Stimulated activated CD4-positive, alpha-beta T cell treated with anti-CD3 and anti-CD28 coated beads, Interleukin-1b, Interleukin-23, amount 100 ng/mL, for 4 hours (primary cell): ENCODE measurements at places on chromosomes 11 and 22.

GRCh38 chr22:27270818-27271510, 530.6 kb downstream of the MN1 start:
- DNase-seq = no peak

DNA sequence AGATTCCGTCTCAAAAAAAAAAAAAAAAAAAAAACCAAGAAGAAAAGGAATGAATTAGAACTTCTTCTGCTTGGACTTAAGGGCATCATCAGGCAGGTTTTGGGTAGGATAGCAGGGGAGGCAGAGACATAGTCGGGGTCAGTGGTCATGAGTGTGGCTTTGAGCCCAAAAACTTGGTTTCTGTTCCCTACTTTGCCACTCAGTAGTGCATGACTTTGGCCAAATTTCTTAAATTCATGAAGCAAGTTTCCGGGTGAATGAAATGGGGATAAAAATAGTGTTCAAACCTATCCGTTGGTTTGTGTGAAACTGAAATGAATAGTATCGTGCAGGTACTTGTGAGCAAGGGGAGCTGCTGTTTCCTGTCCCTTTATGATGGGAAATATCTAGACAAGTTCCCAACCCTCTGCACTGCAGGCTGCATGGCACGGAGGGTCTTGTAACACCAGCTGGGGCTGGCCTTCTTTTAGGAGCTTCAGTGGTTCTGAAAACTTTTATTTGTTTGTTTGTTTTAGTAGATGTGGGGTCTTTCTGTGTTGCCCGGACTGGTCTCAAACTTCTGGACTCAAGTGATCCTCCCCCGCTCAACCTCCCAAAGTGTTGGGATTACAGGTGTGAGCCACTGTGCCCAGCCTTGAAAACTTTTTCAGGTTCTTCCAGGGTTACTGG, 18.4 kb downstream of the NEAT1 start:
- no peak for DNase-seq

- DNase-seq = no peak
Observed at GRCh38 chr11:67415501-67416304, at the start of gene CARNS1. CARNS1 (plus strand) TSS chr11:67415678; CDS start chr11:67416200, 522 bp downstream.

DNA sequence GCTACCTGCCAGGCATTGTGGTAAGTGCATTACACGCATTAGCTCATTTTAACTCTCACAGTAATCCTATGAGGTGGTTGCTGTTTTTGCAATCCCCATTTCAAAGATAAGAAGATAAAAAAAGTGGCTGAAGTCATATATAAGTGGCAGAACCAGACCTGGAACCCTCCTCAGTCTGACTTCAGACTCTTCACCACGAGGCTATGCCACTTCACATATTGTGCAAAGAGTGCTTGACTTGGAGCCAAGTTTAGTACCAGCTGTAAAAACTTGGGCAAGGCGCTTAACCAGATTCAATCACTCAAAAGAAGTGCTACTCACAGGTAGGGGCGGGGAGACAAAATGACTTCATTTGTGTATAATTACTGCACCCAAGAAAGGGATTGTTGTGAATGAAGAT, 15.3 kb downstream of the BPIFC start:
- no peak for DNase-seq

GRCh38 chr11:133467686-133468085, 64.6 kb downstream of the OPCML start:
- DNase-seq = no peak

DNA sequence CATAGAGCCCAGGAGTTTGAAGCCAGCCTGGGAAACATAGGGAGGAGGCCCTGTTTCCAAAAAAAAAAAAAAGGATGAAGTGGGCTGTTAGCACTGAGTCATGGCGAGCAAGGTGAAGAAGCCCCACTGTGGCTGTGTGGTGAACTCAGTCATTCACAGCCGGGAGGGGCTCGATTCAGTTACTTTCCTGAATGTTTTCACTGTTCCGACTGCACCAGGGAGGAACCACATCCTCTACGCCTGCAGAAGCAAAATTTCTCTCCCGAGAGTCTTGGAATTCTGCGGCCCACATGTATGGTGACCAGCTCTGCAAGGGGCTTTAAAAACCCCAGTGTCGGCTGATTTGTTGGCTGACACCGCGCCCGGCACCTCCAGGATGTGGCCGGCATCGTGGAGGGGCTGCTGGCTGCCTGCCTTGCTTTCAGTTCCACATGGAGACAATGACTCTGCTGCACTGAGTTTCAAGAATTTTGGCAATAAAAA, 27.8 kb upstream of the GRAMD4 start:
- DNase-seq = no peak

GRCh38 chr11:68039526-68040086, 781 bp downstream of the TCIRG1 start:
- DNase-seq = no peak

DNA sequence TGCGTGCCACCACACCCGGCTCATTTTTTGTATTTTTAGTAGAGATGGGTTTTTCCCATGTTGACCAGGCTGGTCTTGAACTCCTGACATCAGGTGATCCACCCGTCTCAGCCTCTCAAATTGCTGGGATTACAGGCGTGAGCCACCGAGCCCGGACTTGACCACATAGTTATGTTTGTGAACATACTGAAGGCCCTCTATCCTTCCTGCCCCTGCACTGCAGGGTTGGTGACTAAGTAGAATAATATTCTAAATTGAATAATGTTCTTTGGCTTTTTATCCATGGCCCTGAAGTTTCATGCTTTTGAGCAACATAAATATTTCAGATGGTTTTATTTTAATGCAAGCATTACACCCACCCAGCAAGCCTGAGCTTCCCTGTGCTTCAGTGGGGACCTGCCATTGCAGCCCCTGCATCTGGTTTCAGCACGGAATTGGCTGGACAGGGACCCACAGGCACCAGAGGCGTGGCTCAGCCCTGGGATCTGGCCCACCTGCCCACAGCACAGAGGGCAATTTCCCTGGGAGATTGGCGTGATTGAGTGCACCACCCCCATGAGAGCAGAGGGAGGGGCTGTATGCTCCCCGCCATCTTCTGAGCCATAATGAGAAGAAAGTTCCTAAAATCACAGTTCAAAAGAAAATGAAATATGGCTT, 460.5 kb downstream of the BRD1 start:
- no peak for DNase-seq

GRCh38 chr11:69382131-69383128, 88.5 kb downstream of the MYEOV start:
- DNase-seq = no peak
